Upper lobe of left lung (tissue), 6 donors: ENCODE measurements at places on chromosomes 3 and 15. TPM values are rescaled to one million over a fixed set of nuclear protein-coding genes. Genes with fewer than 3 reads are reported as not detected.

VILL gene
- total RNA-seq = 33.8 TPM

ENTPD3 gene
- 3.3 TPM for total RNA-seq

DNA sequence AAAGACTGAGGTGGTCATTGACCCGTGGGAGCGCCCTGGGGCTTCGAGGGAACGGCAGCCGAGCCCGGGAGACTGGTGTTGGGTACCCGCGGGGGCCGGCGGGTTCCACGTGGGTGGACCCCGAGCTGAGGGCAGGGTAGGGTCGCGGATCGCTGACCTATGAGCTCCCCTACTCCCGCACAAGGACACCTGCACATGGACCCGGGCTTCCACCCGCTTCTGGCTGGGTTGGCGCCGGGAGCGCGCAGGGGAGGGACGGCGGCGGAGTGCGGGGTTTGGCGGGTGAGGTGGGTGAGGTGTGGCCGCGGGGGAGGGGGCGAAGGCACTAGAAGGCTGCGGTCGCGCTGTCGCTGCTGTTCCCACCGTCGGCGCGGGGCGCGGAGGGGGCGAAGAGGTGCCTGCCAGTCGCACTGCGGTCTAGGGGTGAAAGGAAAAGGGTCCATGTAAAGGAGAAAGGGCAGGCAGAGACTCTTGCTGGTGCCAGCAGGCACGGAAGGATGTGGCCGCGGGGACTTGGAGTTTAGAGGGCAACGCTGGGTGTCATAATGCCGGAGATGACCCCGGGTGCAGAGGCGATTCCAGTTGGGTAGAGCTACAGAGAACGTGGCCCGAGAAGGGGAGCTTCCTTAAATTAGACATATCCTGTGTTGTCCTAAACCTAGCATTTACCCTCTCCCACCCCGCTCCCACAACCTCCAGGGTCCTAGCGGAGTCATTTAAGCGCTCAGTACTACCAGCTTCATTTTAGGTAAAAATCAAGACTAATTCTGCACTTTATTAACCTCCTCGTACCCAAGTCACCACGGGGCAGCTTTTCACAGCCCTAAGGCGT is 245.9 kb upstream of the TOPAZ1 start:
- peaks cover 53% of the 10 kb centered on the region for H3K27me3 ChIP-seq
- no peaks in the 10 kb centered on the region for H3K36me3 ChIP-seq
- DNase-seq = peak; percentile 85
- H3K27ac ChIP-seq = no peak overlapping the region

DNA sequence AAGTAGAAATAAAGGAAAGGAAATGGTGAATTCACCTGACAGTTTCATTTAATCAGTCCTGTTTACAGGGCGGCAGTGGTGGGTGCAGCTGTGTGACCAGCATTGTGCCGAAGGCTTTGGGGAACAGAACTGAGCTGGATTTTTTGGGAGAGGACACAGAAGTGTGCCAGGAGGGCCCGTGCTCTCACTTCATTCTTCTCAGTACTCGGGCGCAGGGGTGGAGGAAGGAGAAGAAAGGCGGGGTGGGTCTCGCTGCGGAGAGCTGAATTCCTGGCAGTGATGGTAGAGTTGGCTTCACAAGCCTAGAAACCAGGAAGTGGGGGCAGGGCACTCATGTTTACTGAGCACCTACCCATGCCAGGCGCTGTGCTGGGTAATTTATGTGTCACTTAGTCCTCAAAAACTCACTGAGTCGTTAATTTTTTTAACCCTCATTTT is 64.6 kb downstream of the CRTC3 start:
- no peaks in the 10 kb centered on the region for H3K27me3 ChIP-seq
- H3K36me3 ChIP-seq = no peaks in the 10 kb centered on the region
- peaks cover 67% of the 10 kb centered on the region for H3K4me1 ChIP-seq
- H3K4me3 ChIP-seq = no peak overlapping the region
- DNase-seq = no peak
- peak overlapping the region; percentile 82 for H3K27ac ChIP-seq
